Substantia nigra (tissue), 51 donors: ENCODE measurements at places on chromosomes 3 and 15.

GRCh38 chr15:80099241-80099640 lies 39.8 kb downstream of the ZFAND6 start:
- DNase-seq, result no peak

GRCh38 chr15:91469632-91470567 lies 369.8 kb downstream of the SV2B start:
- no peak for DNase-seq

DNA sequence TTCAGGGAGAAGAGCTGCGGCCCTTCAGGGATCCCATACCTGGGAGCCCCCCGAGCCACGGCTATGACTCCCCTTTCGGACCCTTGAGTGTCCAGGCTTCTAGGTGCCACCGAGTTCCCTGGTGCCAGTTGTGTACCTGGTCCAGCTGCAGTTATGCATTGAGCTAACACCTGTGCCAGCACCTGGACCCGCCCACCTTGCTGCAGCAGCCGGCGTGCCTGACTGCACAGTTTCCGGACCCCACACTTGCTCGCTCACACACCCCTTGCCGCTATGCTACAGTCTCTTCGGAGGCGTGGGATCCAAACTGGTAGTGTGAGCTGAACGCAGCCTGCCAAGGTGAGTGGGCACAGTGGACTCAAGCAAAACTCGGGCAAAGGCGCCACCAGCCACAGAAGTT lies 284.5 kb upstream of the ROBO1 start:
- no peak for DNase-seq

- DNase-seq, result no peak
Observed at GRCh38 chr3:43281020-43281419, 5.3 kb upstream of the SNRK start.

DNA sequence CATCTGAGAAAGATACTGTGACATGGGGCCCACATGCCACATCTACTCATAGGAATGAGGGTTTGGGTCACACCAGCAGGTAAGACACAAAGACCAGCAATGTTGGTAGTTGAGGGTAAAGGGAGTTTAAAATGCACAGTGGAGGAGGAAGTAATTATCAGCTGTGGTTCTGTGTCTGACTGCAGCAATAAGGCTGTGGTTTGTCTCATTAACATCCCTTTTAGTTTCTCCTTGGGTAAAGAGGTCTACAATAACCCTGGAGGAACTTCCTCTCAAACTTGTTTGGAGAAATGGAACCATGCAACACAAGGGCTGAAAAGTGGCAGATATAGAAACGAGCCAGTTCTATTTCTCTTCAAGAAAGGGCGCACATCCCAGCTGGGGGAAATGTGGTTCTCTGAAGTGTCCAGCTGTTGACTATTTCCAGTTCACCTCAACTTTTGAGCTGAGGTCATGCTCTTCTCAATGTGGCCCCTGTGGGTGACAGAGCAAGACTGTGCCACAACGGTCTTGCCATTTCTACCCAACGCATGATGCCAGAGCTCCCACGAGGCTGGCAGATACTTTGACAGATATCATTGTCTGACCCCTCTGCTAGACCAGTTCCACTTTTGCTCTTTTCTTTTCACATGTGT lies 234.3 kb downstream of the SQOR start:
- no peak for DNase-seq

GRCh38 chr15:50458348-50459112 lies 34.3 kb downstream of the USP8 start:
- DNase-seq, result no peak

DNA sequence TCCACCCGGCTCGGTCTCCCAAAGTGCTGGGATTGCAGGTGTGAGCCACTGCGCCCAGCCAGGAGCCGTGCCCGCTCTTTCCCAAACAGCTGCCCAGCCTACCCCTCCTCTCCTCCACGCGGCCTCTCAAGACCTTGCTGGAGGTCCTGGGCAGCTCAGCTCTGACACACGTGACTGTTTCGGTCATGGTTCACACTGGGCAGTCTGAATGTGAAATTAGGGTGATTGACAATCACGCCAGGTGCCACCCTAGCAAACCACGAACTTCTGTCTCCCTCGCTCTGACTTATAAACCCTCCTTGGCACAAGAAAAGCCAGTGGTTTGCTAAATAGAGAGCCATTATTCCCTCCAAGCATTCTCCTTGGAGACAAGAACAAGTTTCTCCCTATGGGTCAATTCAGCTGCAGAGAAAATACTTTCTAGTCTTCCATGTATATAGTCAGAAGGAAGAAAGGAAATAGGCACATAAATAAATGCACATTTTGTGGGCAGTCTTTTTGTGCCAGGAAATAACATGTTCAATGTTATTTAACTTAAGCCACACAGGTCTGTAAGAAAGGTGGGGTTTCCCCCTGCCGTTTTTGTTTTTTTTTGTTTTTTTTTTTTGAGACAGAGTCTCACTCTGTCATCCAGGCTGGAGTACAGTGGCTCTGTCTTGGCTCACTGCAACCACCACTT lies 121.9 kb upstream of the MEF2A start:
- no peak for DNase-seq

DNA sequence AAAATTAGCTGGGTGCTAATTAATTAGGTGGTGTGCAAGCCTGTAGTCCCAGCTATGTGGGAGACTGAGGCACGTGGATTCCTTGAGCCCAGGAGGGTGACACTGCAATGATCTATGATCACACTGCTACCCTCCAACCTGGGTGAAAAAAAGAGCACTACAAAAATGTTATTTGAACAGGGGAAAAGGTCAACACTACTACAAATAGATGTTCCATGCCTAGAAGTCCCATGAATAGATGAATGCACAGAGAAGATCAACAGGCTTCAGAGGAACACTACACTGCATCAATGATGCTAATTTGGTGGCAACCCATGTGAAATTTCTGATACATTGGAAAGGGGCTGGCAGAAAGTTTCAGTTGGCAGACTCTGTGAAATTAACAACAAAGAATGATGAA lies 105.4 kb upstream of the FHIT start:
- DNase-seq, result no peak

GRCh38 chr15:78996894-78997275 lies 52.0 kb upstream of the CTSH start:
- DNase-seq, result no peak

DNA sequence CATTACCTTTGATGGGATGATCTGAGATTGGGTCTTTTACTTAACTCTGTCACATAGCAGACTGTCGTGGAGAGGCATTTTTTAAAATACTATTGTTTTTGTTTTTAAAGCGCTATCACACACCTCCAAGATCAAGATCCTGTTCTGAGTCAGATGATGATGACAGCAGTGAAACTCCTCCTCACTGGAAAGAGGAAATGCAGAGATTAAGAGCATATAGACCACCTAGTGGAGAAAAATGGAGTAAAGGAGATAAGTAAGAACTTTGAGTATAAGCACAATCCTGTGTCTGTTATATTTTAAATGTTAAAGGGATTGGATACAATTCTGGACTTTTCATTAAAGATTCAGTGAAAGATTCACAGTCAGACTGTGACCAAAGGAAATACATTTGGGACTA lies 18.4 kb upstream of the ZBTB47 start:
- DNase-seq, result no peak

GRCh38 chr3:52037291-52037690 lies 19.1 kb downstream of the DUSP7 start:
- DNase-seq, result no peak

DNA sequence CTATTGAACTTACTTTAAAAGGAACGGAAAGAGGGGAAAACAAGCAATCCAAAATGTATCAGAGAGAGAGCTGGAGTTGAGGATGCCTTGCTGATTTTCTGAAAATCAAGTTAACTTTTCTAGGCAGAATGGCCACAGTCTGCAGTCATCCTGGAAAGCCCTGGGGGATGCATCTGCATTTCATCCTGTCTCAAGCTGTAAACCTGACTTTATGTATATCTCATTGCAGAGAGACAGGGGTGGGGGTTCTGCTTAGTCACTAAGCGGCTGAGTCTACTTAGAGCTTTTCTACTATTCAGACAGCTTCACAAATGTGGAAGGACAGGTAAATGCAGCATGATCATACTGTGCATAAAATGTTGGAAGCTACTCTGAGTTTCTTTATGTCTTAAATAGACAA lies 41.4 kb downstream of the MRPS25 start:
- DNase-seq, result no peak

GRCh38 chr3:187568171-187568570 lies 102.0 kb downstream of the SST start:
- DNase-seq, result no peak

- DNase-seq, result no peak
Observed at GRCh38 chr3:127690823-127691452, 18.2 kb downstream of the ABTB1 start.

DNA sequence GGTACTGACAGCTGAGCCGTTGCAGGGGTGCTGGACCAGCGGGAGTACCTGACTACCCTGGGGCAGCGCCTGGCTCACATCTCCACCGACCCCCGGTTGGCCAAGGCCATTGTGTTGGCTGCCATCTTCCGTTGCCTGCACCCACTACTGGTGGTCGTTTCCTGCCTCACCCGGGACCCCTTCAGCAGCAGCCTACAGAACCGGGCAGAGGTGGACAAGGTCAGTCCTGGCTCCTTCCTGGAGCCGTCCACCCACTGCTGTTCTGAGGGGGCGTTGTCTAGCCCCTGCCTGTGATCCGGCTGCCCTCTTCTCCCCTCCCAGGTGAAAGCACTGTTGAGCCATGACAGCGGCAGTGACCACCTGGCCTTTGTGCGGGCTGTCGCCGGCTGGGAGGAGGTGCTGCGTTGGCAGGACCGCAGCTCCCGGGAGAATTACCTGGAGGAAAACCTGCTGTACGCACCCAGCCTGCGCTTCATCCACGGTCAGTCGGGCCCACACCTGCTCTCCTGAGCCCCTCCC lies 45.7 kb downstream of the DHX30 start:
- DNase-seq, result no peak
